EH (cell line): ENCODE measurements at places on chromosomes 6 and 20.

GRCh38 chr20:11907621-11908020 is 10.1 kb upstream of the BTBD3 start:
- DNase-seq = peak; percentile 55

- no peak for DNase-seq
Measured at GRCh38 chr6:106477790-106478189, 117.3 kb downstream of the CRYBG1 start.

DNA sequence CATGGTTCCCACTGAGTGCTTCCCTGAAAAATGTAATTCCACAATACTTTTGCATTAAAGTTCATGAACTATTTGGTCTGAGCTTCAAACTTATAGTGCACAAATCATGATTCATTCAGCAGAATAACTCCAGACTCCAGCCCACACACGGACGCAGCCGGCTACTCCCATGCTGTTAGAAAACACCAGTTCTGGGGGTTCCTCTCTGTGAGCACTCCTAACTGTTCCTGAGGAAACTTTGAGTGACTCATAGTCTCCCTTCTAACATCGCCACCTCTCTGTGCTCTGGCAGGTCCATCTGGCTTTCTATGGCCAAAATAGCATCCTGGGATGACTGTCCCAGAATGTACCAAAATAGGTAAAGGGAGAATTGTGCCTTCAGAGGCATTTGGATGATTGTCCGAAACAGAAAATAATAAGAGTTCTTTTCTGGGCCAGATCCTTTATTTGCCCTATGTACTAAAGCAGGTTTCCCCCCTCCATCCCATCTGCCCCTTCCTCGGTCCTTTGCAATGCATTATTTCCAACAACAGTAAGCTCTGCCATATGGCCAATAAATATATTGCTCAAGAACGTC is 32.3 kb upstream of the LY86 start:
- DNase-seq = no peak

- DNase-seq = no peak
Measured at GRCh38 chr6:80302716-80303115, 196.2 kb downstream of the BCKDHB start.

DNA sequence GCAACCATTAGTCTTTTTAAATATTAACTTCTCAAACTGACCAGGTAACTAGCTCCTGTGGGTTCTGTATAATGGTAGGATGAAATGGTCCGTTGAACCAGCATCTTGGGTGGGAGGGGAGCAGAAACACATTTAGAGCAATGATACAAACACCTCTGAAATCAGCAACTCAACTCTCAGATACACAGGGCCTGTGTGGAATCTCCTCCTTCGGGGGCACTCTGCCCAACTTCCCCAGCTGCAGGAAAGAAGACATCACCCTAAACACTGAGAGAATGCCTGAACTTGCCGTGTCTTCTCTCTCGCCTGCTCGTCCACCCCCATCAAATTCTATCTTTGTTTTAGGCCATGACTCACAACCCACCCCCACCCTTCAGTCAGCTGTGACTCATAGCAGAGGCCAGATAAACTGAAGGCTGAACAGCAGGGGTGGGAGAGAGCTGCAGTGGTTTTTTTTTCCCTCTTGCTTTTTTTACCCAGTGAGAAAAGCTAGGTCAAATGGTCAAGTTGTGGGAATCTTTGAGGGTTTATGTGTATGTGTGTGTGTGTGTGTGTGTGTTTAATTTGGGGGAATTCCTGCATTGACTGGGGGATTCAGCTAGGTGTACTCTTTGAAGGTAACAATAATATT is 593.4 kb upstream of the JAG1 start:
- peak; percentile 98 for DNase-seq
